ENCODE measurements at places on chromosomes 4 and X.
A peak's percentile ranks its signal among the peaks of the same experiment; 100 is the strongest.

GRCh38 chrX:10990418-10990817, 120.7 kb upstream of the HCCS start:
- DNase-seq: no peak

- peak; percentile 12 for DNase-seq
Observed at GRCh38 chrX:84441143-84441542, 61.1 kb downstream of the HDX start.

GRCh38 chr4:30555775-30556174, 164.4 kb upstream of the PCDH7 start:
- DNase-seq: no peak

DNA sequence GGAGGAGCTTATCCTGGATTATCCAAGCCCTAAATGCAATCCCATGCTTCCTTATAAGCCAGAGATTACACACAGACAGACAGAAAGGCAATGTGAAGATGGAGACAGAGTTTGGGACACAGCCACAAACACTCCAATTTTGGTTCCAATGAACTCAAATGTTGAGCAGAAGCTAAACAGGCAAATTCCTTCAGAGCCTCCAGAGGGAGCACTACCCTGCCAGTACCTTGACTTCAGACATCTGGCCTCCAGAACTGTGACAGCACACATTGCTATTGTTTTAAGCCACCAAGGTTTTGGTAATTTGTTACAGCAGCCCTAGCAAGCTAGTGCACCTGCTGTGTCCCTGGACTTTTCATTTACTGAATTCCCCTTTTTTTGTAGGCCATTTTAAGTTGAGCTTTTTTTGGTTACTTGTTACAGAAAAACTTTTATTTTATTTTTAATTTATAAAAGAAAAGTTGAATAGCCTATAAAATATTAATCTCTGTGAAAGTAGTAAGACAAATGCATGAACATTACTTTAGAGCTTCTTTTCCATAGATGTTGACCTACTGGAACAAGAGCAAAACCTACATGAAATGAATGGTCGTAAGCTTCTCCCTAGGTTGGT, 33.4 kb upstream of the SRD5A3 start:
- DNase-seq: peak; percentile 51

DNA sequence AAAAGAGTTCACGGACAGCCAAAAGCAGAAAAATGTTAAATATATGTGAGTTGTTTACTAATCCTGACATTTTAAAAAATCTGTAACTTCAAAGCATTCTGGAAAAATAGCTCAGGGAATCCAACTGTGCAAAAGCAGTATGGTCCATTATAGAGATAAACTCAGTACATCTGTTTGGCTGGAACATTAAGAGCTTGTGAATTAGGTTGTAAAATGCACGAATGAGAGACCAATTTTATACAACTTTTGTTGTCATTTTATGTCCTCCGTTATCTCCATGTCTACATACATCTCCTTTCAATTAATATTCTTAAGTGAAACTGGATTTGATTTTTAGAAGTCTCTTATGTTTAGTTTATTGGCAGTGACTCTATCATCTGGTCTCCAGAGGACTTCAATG, 367.0 kb upstream of the ATOH1 start:
- no peak for DNase-seq

DNA sequence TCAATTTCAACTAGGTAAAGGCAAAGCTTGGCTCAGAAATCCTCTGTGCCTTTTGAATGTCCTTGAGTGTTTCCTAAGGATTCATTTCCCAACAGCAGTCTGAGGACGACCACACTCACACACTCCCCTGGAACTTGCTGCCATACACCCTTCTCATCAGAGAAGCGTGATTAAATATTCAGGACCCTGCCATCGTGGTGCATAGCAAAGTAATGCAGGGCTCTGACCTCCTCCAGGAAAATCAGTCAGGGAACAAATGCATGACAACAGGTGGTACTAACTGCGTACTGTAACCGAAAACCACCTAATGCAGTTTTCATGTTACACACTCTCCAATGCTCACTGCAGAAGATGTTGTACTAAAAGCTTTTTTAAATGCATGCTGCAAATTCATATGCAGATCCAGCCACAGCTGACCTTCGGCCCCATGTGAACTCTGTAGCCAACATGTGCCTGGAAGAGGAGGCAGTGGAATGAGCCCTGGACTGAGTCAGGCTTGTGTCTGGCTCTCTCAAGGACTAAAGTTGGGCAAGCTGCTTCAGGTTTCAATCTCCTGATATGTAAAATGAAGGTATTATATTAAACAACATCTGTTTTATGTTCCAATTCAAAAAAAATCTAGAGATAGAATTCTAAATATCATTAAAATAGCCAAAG, 238.3 kb downstream of the KCNIP4 start:
- no peak for DNase-seq
